Ammon's horn (tissue), 1 donor: ENCODE measurements at places on chromosomes 13 and 19.

DNA sequence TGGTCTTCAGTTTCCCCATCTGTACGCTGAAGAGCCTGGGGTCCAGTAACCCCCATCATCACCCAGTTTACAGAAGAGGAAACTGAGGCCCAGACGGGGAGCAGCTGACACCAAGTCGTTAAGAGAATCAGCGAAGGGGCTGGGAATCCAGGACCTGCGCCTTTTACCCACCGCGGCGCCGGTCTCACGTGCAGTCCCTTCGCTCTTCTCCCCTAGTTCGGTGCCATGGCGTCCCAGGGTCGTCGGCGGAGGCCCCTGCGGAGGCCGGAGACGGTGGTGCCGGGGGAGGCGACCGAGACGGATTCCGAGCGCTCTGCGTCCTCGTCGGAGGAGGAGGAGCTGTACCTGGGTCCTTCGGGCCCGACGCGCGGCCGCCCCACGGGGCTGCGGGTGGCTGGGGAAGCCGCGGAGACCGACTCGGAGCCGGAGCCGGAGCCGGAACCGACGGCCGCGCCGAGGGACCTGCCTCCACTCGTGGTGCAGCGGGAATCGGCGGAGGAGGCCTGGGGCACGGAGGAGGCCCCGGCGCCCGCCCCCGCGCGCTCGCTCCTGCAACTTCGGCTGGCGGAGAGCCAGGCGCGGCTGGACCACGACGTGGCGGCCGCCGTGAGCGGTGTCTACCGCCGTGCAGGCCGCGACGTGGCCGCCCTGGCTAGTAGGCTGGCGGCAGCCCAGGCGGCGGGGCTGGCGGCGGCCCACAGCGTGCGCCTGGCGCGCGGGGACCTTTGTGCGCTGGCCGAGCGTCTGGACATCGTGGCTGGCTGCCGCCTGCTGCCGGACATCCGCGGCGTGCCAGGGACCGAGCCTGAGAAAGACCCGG, 698 bp downstream of the BLOC1S3 start:
- no peak for DNase-seq

DNA sequence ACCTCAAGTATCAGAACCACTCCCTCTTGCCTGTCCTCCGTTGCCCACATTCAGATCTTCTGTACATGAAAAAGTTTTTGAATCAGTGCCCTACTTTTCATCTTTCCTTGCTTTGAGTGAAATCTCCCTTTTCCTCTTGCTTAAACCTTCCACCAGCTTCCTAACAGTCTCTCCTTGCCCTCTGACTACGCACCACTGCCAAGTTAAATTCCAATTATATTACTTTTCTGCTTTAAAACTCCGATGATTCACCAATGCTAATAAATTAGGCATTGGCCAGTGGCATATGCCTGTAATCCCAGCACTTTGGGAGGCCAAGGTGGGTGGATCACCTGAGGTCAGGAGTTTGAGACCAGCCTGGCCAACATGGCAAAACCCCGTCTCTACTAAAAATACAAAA, 30.7 kb upstream of the RFXAP start:
- DNase-seq: no peak

GRCh38 chr13:82739881-82740280, 1142.4 kb downstream of the SLITRK1 start:
- DNase-seq: no peak

GRCh38 chr13:63901630-63902029, 2486.0 kb upstream of the PCDH20 start:
- no peak for DNase-seq

DNA sequence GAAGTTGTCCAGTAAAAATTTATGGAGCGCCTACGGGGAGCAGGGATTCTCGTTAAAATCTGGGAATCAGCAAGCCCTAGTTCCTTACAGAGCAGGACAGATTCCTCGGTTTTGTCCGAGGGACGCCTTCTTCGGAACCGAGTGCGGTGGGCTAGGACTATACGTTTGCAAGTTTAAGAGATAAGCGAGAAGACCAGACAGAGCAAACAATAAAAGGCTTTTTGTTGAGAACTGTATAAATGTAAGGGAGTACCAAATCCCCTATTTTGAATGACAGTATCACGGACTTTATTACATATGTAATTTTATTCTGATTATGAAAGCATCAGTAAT, 971 bp upstream of the ANKRD10 start:
- no peak for DNase-seq
